ENCODE measurements at places on chromosomes 16 and 17.
A peak's percentile ranks its signal among the peaks of the same experiment; 100 is the strongest.

DNA sequence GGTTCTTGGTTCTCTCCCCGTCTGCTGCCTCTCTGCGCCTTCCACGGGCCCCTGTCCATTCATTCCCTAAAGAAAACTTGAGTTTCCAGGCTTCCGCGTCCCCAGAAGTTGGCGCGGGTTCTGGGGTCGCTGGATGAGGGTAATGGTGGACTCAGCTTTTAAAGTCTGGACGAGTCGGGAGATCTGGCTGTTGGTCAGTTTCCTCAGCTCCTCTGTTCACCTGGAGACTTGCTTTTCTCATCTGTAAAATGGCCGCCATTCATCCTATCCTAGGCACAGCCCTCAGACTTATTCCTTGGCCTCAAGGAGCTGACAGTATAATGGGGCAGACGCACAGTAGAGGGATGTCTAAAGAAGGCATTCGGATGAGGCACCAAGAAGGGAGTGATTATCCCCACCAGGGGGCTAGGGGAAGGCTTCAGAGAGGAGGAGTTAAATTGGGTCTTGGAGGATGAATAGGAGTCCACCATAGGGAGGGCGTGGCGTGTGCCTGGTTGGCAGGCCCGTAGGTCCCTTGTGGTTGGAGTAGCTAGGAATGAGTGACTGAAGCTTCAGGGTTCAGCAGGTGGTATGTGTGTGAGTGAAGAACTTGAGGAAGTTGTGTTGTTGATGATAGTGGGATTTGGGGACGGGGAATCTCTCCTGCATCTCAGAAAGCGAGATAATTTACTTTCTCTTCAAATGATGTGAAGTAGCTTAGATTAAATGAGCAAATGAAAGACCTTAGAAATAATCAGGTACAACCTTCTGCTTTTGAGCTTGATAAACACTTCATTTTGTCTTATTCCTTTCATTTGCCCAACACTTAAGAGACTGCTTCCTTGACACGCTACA lies 652 bp downstream of the VPS35L start:
- peak; percentile 16 for DNase-seq

DNA sequence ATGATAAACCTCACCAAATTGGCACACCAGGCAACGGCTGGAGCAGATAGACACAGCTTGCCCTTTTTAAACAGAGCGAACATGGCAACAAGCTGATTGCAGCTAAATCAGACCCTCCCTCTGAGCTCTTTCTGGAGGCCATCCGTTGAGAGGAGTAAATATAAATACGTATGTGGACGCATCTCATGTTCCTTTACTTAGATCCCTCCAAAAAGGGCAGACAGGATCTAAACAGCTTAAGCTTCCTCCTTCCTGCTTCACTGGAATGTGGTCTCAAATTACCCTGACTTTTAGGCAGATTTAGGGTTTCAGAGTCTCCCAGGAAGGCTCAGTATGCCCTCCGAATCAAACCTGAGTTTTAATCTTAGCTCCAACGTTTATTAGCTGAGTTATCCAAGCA lies 204.7 kb upstream of the GOT2 start:
- no peak for DNase-seq

- peak; percentile 81 for DNase-seq
Measured at GRCh38 chr16:58511933-58512815, 3.1 kb upstream of the SETD6 start.

- DNase-seq = no peak
Measured at GRCh38 chr17:22221344-22221743, 529.0 kb downstream of the KCNJ18 start.

DNA sequence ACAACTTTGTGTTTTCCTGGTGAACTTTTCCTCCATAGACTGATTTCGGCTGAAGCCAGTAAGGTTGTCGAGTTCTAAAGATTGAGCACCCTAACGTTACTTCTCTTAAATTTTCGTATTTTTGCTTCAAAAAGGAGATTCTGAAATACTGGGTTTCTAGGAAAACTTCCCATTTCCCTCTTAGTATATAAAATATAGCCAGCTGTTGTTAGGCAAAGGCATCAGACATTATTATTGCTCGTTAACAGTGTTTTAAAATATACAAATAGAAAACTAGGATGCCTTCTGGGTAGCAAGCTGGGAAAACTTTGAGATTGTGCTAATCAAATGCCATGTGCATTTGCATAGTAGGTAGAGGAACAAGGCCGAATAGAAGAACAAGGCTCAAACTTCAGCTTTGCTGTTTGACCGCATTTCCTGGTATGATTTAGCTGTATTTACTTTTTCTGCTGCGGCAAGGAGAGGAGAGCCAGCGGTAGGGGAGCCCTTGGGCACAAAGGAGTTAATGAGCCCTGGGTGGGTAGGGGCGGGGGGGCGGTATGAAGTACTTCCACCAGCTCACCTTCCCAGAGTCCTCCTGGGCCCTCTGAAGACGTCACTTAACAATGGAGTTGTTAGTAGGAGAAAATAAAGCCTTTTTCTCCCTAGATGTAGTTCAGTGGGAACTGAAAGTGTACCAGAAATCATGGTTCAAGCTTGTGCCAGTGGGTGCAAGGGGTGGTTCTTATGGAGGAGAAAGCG lies 151.9 kb downstream of the MSI2 start:
- DNase-seq = peak; percentile 8

GRCh38 chr17:47803201-47803600 lies 18.4 kb downstream of the OSBPL7 start:
- DNase-seq = no peak

DNA sequence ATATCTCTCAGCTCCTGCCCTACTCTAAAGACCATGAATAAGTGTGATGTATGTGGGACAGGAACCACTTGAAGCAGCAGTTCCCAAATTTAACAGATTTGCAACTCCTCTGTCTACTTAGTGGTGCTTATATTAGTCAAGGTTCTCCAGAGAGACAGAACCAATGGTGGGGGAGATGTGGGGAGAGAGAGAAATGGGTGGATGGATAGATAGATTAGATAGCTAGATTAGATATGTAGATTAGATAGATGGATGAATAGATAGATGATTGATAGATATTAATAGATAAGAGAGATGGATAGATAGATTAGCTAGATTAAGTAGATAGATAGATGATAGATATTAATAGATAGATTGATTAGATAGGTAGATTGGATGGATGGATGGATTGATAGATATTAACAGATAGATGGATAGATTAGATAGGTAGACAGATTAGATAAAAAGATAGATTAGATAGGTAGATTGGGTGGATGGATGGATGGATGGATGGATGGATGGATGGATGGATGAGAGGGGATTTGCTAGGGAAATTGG lies 154.0 kb upstream of the NOL11 start:
- DNase-seq = no peak

DNA sequence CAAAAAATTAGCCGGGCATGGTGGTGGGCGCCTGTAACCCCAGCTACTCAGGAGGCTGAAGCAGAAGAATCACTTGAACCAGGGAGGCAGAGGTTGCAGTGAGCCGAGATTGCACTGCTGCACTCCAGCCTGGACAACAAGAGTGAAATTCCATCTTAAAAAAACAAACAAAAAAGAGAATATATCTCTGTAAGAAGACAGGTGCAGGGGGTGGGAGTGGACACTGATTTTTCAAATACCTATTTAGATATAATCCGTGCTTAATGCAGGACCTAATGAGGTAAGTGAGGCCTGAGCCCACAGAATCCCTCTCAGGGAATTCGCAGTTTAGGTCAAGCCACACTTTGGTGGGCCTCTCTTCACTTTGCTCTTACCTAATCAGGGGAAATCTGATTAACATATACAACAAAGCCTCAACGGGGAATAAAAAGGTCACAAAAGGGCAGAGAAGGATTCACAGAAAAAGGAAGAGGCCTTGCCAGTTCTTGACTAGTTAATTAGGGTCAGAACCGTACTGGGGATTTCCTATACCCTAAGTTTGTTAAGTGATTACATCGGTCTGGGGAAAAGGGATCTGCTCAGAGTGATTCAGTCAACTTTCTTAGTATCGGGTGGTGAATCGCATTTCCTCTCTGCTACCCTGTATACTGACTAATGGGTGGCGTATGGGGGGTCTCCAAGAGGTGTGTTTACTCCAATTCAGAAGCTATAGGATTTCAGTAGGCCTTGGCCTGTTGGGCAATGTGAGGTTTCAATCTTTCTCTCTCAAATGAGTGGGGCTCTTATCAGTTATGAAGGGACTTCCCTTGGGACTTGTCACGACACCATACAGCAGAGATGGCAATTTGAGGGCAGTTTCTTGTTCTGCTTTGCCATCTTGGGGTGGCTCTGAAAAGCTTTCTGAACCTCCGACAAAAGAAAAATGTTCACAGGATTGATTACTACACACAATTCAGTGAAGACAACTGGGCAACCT lies 1.9 kb upstream of the NFAT5 start:
- DNase-seq = no peak

DNA sequence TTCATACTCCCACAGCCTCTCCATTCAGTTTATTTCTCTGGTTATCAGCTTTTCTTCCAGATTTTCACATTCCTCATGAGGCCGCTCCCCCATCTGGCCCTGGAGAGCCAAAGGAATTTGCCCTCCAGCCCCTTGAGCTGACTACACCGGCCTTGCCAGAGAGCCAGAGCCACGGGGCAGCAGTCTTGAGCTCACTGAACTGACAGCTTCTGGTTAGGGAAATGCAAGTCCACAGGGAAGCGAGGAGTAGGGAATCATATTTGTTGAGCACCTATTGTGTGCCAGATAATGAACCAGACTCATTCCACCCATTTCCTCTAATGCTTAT lies 102.4 kb downstream of the ABCC12 start:
- no peak for DNase-seq

GRCh38 chr16:27303256-27304100 lies 10.3 kb upstream of the IL4R start:
- no peak for DNase-seq

GRCh38 chr17:27616414-27616813 lies 14.6 kb upstream of the LGALS9 start:
- DNase-seq = no peak

DNA sequence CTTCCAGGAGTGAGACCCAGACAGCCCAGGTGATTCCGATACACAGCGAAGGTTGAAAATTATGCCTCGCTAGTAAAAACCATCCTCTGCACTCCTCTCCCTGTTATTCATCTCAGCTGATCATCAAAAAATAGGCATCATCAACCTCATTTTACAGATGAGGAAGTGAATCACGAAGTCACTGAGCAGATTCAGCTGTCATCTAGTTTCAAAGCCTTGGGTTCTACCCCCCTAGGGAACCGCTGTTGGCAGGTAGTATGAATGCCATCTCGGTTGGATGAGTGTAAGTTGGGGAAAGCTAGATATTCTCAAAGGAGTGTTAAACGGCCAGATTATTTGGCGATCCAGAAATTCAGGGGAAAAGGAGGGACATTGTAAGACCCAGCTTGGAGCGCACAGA lies 2.0 kb downstream of the CRYM start:
- DNase-seq = no peak

- no peak for DNase-seq
Measured at GRCh38 chr17:11700668-11701067, 102.4 kb downstream of the DNAH9 start.

DNA sequence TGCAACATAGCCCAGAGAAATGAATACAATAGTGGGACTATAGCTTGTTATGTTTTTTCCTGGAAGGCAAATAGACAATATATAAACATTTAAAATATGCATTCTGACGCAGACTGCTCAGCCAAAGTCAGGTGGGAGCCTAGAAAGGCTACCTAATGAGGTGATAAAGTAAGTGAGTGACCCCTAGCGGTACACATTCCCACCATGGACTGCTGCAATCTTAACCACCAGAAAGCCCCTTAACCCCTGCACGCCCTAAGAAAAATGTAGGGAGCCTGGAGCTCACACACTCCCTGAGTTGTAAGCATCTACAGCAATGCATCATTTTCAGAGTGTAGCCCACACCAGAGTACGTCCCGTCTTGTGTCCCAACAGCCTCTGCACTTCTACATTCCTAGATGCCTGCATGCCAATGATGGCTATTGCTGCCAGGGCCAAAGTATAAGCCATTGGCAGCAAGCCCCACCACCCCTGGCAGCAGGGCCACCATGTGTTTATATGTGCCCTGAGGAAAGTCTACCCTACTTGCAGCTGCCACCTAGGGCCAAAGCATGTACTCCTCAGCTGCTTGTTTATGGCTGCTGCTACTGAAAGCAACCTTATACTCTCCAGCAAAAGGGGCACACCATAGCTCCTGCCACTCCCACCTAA lies 127.6 kb downstream of the KIF2B start:
- no peak for DNase-seq

- no peak for DNase-seq
Measured at GRCh38 chr17:75842411-75842810, 1.8 kb downstream of the UNC13D start.

GRCh38 chr17:40341808-40342503 lies 22.6 kb downstream of the GJD3 start:
- DNase-seq = no peak

- DNase-seq = no peak
Measured at GRCh38 chr17:45222996-45223538, 1.4 kb downstream of the FMNL1 start.

GRCh38 chr16:17591655-17592405 lies 121.1 kb upstream of the XYLT1 start:
- no peak for DNase-seq

- DNase-seq = no peak
Measured at GRCh38 chr16:50303605-50304466, 37.5 kb downstream of the ADCY7 start.

- no peak for DNase-seq
Measured at GRCh38 chr16:57825298-57826044, 23.2 kb upstream of the KIFC3 start.

- DNase-seq = no peak
Measured at GRCh38 chr17:77579131-77579530, 379.4 kb upstream of the TNRC6C start.

- no peak for DNase-seq
Measured at GRCh38 chr16:49947907-49948678, 76.9 kb upstream of the CNEP1R1 start.

GRCh38 chr16:19177111-19177739 lies 9.2 kb downstream of the SYT17 start:
- DNase-seq = no peak

GRCh38 chr16:86448306-86448890 lies 61.9 kb upstream of the FOXF1 start:
- no peak for DNase-seq

DNA sequence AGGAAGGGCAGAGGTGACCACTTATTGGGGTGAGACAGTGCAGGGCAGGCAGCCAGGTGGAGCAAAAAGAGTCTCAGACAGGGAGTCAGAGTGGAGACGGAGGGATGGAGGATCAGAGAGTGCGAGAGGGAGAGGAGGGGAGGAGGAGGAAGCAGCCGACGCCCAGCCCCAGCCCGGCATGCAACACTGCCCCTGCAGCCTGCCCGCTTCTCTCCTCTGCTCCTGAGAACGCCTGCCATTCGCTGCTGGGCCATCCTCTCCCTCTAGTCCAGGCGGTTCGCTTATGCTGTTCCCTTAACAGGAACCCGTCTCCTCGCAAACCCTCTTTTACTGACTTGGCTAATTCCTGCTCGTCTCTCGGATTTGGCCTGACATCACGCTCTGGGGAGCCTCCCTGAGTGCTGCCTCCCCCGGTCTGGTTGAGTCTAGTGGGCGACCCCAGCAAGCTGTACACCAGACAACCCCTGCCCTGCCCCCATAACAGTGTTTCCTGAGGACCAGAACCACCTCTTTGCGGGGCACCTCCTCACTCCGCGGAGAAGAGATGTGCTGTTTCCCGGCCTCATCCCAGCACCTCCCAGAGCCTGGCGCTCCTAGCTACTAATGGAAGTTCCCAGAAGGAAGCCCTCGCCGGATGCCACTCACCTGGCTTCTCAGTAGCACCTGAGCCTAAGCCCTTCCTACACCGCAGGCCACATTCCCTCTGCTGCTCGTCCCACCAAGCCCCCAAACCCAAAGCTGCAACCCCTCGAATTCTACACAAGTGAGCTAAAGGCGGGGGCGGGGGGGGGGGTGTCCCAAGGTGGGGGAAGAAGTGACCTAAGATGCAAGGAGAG lies 61.2 kb upstream of the CCL1 start:
- DNase-seq = no peak

- DNase-seq = no peak
Measured at GRCh38 chr17:36707904-36708303, 106.5 kb downstream of the MRM1 start.

- peak; percentile 66 for DNase-seq
Measured at GRCh38 chr17:78774956-78775571, 7.0 kb downstream of the CYTH1 start.
